T-helper 22 cell (primary cell): ENCODE measurements at places on chromosomes 5 and 9.

GRCh38 chr9:8477450-8477849 lies 677.9 kb upstream of the DMAC1 start:
- no peak for DNase-seq

DNA sequence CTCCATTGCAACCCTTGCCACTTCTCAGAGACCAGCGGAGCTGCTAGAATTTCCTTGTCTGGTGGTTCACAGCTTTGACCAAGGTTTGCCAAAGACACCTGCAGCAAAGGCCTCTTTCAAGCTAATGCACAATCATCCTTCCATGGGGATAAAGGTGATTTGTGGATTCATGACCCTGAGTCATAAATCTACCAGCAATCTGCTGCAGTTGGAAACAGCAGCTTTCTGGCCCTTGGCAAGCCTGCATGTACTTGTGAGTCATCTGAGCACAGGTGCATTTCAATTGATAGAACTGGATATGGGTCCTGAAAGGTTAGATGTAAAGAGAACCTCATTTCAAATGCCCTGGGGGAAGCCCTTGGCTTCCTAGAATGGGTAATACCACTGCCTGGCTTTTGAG lies 21.6 kb upstream of the TCF7 start:
- DNase-seq, result no peak

DNA sequence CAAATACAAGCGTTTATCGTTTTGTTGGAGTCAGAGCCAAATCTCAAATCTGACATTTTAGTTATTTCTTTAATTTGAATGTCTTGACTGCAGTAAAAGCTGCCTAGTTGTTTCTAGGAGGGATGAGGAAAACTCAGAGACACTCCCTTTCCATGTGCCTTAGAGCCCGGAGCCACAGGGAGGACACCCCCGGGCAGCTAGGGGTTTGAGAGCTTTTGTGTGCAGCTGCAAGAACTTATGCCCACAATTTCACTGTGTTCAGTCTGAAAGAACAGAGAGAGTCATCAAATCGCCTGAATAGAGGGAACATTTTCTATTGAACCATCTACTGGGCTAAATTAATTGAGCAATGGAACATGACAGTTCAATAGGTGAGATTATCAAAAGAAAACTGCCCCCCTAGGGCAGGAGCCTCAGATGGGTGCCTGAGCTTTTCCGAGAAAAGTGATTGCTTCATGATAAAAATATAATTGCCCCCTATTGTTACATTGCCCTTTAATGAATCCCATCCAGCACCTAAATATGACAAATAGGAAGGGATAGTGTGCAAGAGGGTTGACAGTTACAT lies 709.3 kb upstream of the RGMB start:
- no peak for DNase-seq

DNA sequence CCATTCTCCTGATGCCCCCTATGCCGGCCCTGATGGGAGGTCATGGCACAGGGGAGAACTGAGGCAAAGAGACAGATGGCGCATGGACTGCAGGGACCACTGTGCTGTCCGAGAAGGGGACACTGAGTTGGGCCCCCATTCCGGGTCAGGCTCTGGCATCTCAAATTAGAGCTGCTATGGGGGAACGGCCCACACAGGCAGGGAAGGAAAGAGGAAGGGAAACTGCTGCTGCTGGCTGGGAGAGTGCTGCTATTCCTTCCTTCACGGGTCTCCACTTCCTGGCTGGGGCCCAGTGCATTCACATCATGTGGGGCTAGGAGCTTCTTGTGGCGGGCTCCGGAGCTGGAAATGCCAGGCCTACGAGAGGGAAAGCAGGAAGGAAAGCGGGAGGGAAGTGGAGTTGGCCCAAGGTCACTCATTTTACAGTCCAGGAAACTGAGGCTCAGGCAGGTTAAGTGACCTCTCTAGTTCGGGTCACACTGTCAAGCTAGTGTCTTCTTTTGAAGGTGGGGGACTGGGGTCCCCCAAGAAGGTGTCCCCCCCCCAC lies 1.3 kb upstream of the CARD19 start:
- no peak for DNase-seq

DNA sequence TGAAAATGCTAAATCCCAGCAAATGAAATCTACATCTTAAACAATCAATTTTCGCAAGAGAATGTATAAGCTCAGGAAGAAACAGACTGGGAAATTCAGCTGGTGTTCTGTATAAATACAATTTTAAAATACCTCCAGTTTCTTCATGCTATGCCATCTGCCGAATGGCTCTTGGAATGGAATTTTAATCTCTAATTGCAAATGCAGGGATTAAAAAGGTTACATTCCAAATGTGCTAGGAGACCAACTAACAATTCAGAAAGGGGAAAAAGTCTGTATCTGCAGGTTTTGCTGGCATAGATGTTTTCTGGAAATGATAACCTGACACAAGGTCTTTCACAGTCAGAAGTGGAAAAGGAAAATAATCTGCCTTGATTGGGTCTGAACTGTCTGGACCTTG lies 379.7 kb downstream of the MAT2B start:
- no peak for DNase-seq

GRCh38 chr9:120862452-120862851 lies 14.5 kb downstream of the PHF19 start:
- no peak for DNase-seq

GRCh38 chr9:91761362-91761761 lies 188.7 kb downstream of the ROR2 start:
- DNase-seq, result no peak

- no peak for DNase-seq
Measured at GRCh38 chr5:178286226-178287090, 53.9 kb upstream of the PHYKPL start.

DNA sequence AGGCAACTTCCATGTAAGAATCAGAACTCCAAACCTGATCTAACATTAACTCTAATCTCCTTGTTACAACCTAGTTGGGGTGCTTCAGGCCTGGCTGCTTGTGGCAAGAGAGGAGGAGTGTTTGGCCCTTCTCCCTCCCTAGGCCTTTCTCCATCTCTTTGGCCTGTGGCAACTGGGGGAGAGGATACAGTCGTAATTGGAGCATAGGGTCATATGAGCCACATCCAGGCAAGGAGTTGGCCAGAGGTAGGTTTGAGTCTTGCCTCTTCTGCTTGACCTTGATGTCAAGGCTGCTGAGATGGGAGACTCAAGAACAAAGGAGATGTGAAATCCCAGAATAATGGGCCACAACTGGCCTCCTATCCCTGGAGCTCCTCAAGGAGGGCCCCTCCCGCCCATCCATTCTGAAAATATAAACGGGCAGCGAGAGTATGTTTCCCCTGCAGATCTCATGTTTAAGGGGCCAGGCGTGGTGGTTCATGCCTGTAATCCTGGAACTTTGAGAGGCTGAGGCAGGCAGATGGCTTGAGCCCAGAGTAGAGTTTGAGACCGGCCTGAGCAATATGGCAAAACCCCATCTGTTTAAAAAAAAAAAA lies 59.3 kb upstream of the ANGPTL2 start:
- DNase-seq, result no peak

- no peak for DNase-seq
Measured at GRCh38 chr9:123679330-123679987, 250.5 kb downstream of the DENND1A start.

DNA sequence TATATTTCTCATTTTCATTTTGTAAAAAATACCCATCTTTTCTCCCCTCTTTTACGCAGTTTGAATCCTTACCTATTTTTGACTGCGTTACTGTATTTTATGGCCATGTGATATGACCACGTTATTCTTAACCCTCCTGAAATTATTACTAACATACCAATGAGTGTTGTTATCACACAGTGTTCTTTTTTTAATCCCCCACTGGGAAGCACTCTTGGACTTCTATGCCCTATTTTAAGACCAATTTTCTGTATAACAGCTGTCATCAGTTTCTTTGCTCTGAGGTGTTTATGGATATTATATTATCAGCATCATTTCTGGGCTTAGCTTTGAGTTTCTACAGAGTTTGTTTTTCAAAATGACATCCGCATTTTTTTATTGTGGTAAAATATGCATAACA lies 71.1 kb downstream of the CFAP95 start:
- no peak for DNase-seq

DNA sequence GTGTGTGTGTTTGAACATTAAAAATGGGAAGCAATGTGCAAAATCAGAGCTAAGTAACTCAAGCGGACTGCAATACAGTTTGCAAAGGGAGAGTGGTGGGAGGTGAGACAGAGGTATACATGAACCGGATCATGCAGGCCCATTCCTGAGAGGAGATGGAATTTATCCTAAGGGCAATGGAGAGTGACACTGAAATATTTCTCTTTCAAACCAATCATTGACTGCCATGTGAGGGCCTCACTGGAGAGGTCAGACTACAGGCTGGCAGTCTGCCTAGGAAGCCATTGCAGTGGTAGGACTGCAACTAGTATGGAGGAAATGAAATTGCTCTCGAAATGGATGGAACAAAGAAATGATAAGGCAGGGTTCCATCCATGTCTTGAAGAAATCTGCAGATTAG lies 34.8 kb downstream of the TNFSF15 start:
- DNase-seq, result no peak

- no peak for DNase-seq
Measured at GRCh38 chr9:121098567-121099198, 23.9 kb downstream of the CNTRL start.

DNA sequence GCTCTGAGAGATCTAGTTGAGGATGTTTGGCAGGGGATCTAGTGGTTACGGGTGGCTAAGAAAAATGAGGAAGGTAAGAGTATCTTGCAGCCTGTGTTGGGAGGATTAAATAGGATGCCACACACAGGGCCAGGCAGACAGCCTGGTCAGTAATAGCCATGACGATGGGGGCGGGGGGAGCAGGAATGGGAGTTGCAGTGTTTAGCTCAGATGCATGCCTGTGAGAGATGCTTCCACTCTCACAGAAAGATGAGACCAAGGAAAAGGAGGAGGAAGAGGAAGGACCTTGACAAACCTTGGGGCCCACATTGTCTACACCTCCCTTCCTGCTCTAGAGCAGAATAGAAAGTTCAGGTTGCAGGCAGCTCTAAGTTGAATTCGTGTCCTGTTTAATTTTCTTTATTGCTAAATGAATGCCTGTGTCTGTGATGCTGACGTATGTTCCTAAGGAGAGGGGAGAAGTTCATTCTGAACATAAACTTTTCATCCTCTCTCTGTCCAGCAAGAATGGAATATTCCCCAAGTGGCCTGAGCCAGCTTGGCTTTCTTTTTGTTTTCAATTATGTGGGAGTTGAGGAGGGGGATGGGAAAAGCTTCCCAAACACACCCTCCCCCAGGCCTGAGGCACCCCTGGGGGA lies 28.7 kb downstream of the TGFBI start:
- DNase-seq, result no peak

- DNase-seq, result no peak
Measured at GRCh38 chr5:170287532-170287931, 10.0 kb downstream of the LCP2 start.

GRCh38 chr5:113319256-113320053 lies 115.3 kb downstream of the TSSK1B start:
- DNase-seq, result no peak

DNA sequence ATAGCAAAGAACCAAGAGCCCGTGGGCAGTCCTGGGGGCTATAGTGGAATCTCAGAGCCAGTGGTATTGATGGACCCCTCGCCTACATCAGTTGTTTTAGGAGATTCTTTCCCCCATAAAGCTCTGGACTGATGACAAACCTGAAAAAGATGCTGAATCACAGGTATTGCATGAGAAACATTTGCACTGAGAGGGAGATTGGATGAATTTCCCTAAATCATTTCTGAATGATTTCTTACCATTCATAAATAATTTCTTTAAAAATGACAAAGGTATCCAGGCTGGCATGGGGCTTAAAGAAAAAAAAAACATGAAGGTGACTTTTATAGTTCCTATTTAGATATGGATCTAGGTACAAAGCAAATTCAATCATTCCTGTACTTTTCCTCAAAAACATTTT lies 54.0 kb upstream of the SLIT3 start:
- no peak for DNase-seq

DNA sequence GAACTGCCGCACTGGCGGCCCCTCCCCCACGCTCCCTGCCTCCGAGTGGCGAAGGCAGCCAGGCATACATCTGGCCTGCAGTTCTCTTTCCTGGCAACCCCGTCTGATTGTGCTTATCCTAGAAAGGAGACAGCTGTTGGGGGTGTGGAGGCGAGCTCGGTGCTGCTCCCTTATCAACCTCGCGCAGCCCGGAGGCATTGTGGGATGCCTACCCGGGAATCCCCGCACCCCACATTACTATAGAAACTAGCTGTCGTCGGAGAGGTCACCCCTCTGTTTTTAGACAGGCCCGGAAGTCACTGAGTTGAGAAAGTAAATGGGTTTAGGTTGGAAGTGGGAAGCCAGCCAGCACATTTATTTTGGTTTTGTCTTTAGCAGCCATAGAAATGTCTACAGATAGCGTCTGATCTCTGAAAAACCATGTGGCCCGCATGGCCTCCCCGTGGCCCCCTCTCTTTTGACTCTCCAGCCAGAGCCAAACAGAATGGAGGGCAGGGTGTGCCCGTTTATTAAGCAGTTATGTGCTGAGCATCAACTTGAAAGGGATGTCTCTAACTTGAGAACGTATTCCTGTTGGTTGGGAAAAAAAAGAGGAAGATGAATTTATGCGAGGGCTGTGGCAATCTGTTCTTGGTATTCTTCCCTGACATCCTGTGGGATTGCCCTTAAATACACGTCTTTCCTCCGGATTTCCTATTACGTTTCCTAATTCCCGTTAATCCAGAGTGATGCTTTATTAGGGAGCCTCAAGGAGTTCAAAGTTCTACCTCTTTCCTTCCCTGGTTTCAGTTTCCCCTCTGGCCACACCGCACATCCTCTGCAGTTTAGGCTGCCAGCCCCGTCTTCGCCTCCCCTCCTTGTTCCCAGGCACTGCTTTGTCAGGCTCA lies 3.9 kb downstream of the STC2 start:
- no peak for DNase-seq
